ENCODE measurements at places on chromosomes 7 and 10.

GRCh38 chr10:129871966-129872365, 92.1 kb downstream of the EBF3 start:
- DNase-seq, result no peak

DNA sequence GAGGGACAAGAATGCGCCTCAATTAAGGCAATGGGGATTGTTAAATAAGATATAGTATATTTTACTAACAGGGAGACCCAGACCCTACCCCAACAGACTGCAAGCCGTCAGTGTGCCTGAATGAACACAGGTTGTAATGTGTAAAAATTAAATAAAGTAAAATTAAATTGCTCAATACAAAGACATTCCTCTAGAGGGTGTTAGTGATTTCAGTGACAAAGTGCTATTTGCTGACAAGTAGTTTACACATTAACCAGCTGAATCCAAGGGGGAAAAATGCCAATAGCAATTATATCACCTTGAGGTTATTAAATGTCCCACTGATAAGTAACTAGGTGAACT, 110.5 kb downstream of the EBF3 start:
- no peak for DNase-seq

DNA sequence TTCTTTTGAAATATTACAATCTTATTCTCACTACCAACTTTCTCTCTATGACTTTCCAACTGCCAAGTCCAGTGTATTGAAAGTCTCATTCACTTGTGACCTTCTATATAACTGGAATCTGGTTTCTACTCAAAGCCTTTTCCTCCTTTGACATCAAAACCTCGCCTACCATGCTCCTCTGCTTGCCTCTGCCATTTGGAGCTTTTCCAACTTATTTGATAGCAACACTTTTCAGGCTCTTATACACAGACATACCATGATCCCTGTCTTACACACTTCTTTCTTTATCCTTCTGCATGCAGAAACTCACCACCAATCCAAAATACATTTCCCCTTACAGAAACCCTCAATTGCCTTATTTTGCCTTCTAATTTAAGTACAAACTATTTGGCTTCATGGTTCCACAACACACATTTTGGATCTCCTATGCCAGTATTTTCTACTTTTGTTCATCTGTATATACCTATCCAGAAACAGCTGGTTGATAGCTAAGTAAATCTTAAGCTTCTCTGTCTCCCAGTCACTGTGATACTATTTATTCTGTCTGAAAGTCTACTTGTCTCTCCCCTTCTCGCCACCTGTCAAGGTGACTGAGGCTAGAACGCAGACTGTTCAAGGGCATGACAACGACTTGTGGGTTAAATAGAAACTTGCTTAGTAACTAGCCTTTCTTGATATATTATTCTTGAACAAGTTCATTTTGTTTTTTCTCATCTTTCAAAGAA, 22.4 kb downstream of the GNG11 start:
- no peak for DNase-seq

DNA sequence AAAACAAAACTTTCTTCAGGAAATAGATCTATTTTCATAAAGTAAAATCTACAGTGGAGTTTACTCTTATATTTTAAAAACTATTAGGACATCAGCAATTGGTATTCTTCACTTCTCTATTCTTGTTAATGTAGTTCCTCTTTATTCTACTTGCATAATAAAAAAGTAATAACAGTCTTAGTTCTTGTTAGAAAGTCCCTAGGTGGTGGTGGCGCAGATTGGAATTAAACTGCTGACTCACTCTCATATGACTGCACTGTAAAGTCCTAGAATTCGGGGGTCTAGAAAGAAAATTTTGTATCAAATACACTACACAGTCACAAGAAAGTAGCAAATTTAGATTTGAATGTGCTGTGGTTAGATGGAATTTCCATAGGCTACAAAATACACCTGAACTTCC, 44.6 kb upstream of the TES start:
- no peak for DNase-seq

- DNase-seq, result peak; percentile 59
Measured at GRCh38 chr10:132044803-132045202, 20.9 kb upstream of the JAKMIP3 start.

DNA sequence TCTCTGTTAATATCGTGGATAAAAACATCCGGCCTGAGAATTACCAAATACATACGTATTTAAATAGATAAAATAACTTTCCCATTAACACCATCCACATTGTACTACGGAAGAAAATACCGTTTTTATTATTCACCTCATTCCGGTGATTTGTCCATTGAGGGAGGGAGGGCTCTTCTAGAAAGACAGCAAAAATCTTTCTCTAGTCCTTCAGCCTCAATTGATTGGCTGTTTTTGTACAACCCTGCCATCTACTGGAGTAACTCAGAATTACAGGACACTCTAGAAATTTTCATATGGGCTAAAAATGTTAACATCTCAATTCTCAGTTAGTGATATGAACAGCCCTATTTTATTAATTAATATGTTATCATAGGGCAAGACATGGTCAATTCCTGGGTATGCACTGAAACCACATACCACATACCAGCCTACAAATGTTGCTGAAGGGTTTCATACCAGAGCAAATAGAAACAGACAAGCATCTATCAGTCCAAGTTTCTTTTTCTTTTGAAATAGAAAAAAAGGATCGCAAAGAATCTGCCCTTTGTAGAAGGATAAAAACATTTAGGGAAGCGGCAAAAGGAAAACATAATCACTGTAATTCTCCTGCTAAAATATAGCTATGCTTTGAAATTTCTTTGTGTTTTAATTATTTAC, 55.8 kb upstream of the CDCA7L start:
- DNase-seq, result no peak

DNA sequence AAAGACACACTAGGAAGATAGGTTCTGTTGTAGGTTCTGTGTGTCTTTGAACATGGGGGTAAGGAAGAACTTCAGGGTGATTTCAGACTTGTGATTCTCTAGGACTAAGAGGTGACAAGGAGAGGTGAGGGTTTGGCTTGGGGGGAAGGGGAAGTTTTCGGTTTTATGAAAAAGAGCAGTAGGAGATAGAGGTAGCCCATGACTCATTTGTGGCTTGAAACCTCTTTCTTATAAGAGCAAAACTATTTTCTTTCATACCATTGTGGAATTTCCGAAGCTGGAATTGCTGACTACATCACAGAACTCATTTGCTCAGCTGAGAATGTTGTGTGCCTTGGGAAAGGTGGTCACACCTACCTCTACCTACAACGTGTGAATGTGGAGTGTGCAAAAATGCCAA, 39.6 kb upstream of the IKZF1 start:
- no peak for DNase-seq

DNA sequence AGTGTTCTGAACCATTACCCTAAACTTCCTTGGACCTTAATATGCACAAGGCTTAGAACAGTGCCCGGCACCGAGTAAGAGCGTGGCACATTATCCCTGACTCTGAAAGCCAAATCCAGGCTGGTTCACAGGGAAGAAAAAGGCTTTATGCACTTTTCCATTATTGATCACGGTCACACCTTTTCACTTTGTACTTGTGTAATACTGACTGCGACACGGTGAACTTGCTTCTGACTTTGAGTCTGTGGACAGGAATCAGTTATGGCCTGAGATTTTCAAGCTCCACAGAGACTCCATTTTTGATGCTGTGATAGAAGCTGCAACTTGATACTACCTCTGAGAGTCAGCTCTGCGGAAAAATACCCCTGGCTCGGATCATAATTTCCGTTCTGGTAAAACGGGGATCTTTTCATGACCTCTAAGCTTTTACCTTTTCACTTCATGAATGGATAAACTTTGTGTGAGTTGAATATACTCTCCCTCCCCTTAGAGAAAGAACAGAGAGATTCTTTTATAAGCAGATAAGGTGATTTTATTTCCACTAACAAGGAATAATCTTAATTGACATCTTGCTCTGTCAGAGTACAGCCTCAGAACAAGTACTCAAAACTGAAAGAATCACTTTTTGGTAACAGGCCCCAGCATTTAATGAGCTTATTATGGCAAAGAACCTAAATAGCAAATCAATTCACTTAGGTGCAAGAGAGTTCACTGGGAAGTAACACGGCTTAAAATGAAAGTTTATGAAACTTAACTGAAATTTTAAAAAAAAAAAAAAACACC, 88.8 kb downstream of the ELMO1 start:
- no peak for DNase-seq

GRCh38 chr7:113209449-113210203, 91.3 kb upstream of the SMIM30 start:
- DNase-seq, result no peak

DNA sequence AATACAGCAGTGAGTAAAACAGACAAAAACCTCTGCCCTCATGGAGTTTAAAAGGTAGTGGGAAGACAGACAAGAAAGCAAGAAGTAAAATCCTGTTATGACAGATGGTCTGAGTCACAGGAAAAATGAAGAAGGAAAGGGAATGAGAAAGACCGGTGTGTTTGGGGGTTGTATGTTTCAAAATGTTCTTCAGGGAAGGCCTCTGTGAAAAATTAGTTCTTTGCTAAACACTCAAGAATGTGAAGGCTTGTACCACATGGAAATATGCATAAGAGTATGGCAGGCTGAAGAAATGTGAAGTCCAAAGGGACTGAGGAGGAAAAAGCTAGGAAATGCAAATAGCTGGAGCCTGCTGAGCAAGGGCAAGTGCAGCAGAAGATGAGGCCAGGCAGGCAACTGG, 315.9 kb upstream of the SEMA3A start:
- DNase-seq, result no peak

DNA sequence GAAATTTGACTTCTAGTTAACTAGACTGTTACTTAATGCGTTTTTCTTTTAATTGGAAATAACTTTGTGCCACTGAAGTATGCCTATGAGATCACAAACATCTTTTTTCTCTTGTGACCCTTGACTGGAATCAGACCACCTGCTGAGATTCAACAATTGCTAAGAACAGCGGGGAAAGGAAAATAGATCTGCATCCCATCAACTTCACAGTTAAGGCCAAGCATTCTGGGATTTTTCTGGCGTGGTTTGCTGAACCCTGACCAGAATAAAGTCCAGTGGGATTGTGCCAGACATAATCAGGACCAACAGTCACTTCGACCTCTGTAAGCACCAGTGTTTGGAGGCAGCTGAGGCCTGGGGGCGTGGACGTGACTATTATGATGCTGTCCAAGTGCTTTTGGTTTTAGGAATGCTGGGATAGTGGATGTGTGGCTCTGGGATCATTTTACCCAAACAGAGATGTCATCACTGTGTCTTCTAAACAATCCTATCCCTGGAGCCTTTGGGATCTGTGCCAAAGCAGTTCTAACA, 373.3 kb upstream of the PRKCQ start:
- DNase-seq, result no peak

DNA sequence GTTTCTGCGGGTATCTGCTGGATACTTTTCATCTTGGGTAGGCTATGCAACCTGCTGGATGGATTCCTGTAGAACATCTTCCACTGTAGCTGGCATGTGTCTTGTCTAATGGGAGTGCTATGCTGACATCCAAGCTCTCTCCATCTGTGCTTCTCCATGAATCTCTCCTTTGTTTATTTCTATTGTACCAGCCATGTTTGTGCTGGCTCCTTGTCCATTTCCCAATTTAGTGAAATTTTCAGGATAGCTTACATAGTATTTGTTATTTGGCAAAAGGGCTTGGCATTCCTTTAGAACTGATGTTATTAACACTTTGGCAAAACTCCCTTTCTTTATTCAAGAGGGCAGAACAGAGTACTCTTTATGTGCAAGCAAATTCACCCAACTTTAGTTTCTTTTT, 198.0 kb downstream of the CSTF2T start:
- no peak for DNase-seq

GRCh38 chr7:7867846-7868571, 100.6 kb upstream of the GLCCI1 start:
- DNase-seq, result no peak

GRCh38 chr7:107506674-107507339, 37.0 kb downstream of the GPR22 start:
- DNase-seq, result no peak

DNA sequence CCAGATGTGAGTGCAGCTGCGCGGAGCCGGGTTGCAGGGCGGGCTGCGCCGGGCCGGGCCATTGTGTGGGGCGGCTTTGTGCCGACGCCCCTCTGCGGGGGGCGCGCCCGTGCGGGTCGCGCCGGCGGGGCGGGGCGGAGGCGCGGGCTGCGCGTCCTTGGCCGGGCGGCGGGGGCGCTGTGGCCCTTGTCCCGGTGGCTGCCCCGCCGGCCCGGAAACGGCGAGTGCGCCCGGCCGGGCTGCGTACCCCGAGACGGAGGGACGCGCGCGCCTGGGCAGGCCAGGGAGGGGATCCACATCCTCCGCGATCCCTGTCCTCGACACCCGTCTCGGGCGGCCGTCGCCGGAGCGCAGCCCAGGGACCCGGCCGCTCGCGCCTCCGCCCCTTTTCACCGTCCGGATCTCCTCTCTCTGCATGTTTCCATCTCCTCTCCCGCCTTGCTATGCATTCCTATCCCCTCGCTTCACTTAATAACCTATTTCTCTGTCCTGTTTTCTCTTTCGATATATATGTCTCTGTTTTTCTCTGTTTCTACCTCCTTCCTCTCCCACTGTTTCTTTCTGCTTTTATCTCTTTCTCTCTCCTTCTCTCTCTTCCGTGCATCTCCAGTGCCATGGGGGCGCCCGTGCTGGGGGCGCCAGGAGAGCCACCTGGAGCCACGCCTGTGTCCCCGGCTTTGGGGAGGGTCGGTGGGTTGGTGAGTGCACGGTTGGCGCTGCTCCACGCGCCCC, 765 bp downstream of the PFKFB3 start:
- DNase-seq, result peak; percentile 46
